Calu3 (cell line): ENCODE measurements at places on chromosomes 7 and 10. TPM values are rescaled to one million over a fixed set of nuclear protein-coding genes. Genes with fewer than 3 reads are reported as not detected.
A peak's percentile ranks its signal among the peaks of the same experiment; 100 is the strongest.

GRCh38 chr7:93921186-93921585 lies 349 bp upstream of the GNG11 start:
- no peak for DNase-seq

DNA sequence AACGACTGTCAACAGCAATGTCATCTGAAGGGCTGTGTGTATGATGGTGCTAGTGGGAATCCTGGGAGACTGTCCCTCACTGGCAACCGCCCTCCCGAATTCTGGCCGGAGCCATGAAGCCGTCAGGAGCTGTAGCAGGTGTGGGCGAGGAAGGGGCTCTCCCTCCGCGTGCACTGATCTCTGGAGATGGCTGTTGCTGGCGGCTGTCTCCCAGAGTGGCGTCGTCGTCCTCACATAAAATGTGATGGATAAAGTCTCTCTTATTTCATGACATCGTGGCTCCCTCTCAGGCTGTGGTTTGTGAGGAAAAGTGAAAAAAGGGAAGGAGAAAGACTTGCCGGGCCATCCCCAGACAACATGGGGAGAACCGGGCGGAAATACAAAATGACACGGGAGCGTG lies 216.5 kb downstream of the DNAJB6 start:
- no peak for DNase-seq

- no peak for DNase-seq
These were observed 789.8 kb downstream of the PHTF2 start for GRCh38 chr7:78588393-78588792.

Gene UPK3B
- 6.0 and 14.6 TPM in 2 replicates for total RNA-seq

Gene ANKRD30A
- 0.10 TPM in 1 of 2 replicates, not detected in the other for total RNA-seq

DNA sequence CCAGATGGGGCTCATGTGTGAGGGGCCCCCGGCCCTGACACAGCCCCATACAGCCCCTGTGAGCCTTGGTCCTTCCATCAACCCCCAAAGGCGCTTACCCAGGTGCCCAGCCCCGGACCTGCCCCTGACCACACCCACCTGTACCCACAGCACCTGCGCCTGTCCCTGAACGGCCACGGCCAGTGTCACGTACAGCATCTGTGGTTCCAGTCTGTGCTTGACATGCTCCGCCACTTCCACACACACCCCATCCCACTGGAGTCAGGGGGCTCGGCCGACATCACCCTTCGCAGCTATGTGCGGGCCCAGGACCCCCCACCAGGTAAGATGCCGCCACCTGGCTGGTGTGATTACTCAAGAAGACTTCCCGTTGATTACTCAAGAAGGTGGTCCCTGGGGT lies 33.5 kb downstream of the SH2B2 start:
- no peak for DNase-seq

- DNase-seq: no peak
These were observed 263.8 kb upstream of the ZNF32 start for GRCh38 chr10:43912469-43912868.

DNA sequence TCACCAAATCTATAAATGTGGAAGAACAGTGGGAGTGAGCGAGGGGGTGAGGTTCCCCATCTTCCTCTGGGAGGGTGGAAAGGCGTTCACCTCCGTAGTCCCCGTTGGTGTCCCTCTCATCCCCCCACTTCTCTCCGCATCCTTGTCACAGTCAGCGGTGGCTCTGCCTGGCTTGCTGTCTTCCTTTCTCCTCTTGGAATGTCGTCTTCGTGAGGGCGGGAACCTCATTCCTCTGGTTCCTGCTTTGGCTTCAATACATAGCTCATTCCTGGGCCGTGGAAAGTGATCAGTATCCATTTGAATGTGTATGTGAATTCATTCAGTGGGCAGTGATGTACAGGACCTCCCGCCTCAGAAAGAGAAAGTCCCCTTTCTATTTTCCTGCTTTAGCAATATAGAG lies 289.4 kb downstream of the CAMK1D start:
- no peak for DNase-seq

DNA sequence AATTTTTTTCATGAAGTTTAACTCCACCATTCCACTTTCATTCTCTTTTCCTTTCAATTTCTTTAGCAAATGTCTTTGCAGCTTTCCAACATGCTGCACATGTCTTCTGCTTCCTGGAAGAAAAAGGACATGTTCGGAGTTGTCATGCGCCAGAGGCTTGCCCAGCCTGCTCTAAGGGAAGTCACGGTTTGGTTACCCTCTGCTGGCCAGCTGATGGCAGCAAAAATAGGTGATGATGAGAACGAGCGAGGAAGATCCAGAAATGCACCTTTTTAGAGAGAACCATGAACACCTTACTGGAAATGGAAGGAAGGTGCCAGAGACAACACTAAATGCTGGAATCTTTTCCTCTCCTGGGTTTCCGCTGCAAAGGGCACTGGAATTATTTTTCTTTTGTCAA lies 4.9 kb upstream of the ZSCAN21 start:
- no peak for DNase-seq

DNA sequence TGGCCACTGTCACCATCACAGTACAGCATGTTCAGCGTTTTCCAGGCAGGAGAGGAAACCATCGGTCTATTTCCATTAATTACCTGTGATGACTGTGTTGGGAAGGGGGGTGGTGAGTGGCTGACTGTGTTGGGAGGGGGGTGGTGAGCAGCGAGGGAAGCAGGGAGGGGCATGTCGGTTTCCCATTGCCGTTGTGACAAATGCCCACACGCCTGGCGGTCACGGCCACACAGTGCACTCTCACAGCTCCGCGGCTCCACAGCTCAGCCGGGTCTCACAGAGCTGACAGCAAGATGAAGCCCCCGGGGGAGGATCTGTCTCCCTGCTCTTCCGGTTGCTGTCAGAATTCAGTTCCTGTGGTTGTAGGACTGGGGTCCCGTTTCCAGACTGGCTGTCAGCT lies 39.0 kb downstream of the AP5Z1 start:
- no peak for DNase-seq

Gene SLC26A5
- not detected in 2 replicates for total RNA-seq

- DNase-seq: peak; percentile 59
These were observed 39.0 kb downstream of the ADK start for GRCh38 chr10:74189999-74190421.

Gene ZNF365
- 4.0 and 4.3 TPM in 2 replicates for total RNA-seq

DNA sequence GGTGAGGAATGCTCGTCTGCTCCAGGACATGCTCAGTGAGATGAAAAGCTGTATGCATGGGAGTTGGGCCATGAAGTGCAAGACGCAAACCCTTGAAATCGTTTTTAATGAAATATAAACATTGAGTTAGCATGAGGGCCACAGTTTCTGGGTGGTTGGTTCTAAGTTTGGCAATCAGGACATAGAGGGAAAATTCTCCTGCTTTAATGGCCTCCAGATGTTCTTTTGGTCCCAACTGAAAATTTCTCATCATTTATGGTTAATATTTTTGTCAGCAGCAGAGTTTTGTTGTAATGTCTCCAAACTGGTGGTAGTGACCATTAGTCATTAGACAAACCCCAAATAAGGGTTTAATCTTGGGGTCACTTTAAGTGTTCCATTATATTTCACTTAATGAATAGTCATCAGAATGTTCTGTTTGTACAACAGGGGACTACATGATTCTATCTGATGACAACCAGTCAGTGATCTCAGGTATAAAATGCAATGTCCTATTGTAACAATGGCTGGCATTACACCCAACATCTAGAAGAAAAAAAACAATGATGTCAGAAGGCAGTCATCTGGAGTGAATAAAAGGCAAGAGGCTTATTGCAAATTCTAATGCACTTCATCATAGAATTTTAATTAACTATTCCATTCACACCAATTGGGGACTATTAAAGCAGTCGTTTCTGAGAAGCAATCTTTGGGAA lies 197.4 kb downstream of the JCAD start:
- no peak for DNase-seq

DNA sequence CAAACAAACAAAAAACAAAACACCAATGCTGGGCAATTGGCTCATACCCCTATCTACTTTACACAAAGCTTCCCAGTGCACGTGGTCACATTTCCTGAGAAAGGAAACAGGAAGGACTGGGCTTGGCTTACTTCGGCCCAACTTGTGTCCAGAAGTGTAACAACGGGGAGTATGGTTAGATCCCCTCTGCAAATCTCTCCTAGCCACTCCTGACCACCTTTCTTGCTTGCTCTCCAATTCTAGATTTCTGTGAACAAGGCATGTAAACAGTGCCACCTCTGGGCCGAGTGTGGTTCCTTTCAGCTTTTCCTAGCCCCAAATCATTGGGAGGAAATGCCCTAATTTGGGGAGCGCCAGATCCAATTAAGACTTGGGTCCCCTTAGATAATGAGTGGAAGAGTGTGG lies 21.0 kb upstream of the FRAT2 start:
- DNase-seq: no peak

Gene INMT
- not detected in 2 replicates for total RNA-seq

DNA sequence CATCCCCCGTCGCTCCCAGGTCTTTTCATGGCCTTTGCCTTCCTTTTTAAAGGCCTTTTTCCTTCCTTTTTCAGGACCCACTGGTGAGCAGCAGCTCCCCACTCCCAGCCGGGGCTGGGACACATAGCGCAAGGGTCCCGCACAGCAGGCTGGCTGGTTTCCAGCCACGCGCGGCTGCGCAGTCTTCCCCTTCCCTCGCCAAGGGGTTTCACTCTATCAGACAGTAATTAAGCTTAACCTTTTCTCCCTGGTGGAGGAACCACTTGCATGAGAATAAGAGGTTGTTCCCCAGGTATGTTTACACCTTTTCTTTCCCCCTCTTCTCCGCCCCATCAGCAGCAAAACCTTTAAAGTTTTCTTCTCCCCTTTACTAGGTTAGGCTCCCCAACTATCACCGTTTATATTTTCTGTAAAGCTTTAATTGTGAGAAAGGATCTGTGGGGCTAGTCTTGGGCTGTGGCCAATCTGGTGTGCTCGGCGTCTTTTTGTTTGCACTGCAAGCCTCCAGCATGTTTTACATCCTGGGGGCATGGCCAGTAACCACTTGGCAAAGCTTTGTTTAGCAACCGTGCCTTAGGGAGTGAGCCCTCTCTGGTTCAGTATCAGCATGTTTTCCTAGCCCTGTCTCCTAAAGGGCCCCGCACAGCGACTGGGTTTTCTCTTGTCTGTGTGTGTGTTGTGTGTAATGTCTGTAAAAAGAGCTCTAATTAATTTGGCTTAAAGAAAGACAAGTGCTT lies 219.6 kb downstream of the PHF14 start:
- no peak for DNase-seq

Gene MIOS
- total RNA-seq: 38.2 and 46.5 TPM in 2 replicates

DNA sequence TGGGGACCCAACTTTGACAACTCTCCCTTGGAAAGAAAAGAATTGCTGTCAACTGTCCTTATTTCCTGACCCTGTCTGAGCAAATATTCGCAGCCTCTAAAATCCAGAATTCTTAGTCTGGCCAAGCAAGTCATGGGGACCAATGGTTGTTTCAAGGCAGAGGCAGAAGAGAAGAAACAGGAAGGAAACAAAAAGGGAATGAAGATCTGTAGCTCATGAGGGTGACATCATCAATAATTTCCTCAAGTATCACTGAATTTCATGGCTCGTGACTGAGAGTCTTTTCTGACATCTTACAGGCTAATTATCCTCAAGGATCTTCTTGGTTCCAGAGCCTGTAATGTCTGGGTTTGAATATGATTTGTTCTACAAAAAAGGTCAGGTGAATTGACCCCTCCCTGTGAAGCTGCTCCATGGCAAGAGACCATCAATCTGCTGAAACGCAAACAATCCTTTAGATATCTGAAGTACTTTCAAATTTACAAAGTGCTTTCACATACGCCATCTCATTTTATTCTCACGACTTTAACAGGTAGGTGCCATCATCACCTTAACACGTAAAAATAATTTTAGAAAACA lies 5.8 kb downstream of the CDK6 start:
- no peak for DNase-seq

GRCh38 chr10:24706479-24707118 lies 17.1 kb downstream of the ARHGAP21 start:
- peak; percentile 40 for DNase-seq

Gene ADRA2A
- total RNA-seq: 5.4 and 6.7 TPM in 2 replicates

Gene INA
- 1.3 and 1.9 TPM in 2 replicates for total RNA-seq

GRCh38 chr10:35127289-35127891 lies 744 bp downstream of the CREM start:
- peak; percentile 49 for DNase-seq

Gene NKX2-3
- total RNA-seq: not detected in 2 replicates

DNA sequence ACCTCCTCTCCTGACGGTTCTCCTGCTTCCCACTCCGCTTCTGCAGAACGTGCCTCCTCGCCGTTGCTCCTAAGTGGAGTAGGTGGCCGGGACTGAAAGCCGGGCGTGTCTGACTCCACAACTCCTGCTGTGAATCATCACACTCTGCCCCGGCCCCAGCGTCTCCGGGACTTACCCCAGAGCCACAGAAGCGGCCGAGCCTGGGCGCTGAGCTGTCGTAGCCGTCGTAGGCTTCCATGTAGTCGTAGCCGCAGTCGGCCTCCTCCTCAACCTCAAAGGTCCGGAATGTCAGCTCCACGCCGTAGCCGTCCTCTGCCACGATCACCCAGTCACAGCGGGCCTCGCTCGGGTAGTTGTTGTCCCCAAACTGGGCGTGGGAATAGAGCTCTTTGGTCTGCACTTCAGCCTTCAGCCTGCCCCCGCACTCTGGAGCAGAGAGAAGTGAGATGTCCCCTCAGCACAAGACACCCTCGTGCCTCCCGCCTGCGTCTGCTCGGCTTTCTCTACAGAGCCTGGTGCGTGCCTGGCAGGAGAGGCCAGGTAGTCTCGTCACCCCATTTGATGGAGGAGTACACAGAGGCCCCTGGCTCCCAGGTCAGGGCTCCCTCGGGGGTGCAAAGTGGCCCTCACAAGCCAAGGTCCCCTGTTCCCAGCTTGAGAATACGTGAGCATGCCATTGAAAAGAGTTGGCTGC lies 11.2 kb upstream of the OPALIN start:
- peak; percentile 60 for DNase-seq

Gene PLXNA4
- total RNA-seq: 0.24 TPM in 1 of 2 replicates, not detected in the other

DNA sequence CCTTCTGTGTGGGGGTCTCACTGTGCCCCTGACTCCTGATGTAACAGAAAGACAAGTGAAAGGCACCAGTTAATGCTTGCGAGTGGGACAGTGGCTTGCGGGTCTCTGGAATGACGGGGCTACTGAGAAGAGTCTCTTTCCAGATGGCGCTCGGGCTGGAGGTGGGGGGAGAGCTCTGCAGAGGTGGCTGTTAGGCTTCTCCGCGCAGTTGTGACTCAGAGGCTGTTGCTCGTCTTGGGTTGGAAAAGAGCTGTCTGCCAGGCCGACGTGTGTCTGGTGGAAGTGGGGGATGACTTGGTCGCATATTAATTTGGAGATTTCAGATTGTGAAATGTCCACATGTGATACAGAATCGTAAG lies 27.9 kb upstream of the SH2B2 start:
- no peak for DNase-seq

Gene TEX36
- not detected in 2 replicates for total RNA-seq

Gene ZNF503
- 12.5 and 12.8 TPM in 2 replicates for total RNA-seq

Gene NKX1-2
- total RNA-seq: not detected in 2 replicates

GRCh38 chr7:81503336-81503735 lies 266.5 kb downstream of the HGF start:
- no peak for DNase-seq

DNA sequence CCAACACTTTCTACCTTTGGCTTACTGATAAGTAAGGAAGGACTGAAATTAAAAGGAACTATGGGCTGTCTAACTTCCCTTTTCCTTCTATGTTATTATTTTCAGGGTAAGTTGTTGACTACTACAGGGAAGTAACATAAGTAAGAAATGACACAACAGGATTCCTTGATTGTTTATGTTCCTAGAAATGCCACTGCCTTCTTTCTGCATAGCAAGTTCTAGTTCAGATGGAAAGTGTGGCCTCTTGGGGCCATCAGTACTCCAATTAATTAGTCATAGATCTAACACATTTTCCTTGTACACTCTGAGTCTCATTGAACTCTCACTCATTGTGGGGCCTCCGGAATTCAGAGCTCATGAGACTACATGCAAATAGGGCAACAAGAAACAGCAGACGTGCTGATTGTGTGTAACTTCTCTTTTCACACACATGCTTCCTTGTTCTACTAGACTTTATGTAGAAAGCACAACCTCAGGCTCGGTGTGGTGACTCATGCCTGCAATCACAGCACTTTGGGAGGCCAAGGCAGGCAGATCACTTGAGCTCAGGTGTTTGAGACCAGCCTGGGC lies 35.3 kb upstream of the HIBADH start:
- peak; percentile 81 for DNase-seq
